ENCODE measurements at places on chromosomes 5 and 9.

GRCh38 chr5:78757269-78758053 lies 108.9 kb upstream of the LHFPL2 start:
- DNase-seq: no peak

GRCh38 chr5:88816195-88816594 lies 66.8 kb downstream of the MEF2C start:
- no peak for DNase-seq

- no peak for DNase-seq
Measured at GRCh38 chr5:179954434-179954833, 46.7 kb upstream of the TBC1D9B start.

DNA sequence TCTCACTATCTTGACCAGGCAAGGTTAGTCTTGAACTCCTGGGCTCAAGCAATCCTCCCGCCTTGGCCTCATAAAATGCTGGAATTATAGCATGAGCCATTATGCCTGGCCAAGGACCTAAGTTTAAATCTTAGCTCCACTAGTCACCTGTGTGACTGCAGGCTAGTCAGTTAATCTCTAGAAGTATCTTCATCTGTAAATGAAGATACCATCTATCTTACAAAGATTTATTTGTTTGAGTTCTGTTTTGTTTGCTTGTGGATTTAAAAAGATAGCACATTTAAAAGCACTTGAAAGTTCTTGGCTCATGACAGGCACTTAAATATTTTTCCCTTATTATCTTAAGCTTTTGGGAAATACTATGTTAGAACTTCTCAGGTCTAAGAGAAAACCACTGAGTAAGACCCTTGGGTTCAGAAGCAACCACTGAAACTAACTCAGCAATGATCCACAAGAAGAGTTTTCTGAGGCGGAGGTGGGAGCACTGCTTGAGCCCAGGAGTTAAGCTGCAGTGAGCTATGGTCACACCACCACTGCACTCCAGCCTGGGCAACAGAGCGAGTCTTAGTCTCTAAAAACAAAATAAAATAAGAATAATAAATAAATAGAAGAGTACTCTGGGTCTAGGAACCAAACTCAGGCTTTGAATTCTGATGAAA lies 19.1 kb downstream of the TMEM245 start:
- DNase-seq: no peak

GRCh38 chr5:68918306-68918705 lies 175.5 kb upstream of the SLC30A5 start:
- no peak for DNase-seq

DNA sequence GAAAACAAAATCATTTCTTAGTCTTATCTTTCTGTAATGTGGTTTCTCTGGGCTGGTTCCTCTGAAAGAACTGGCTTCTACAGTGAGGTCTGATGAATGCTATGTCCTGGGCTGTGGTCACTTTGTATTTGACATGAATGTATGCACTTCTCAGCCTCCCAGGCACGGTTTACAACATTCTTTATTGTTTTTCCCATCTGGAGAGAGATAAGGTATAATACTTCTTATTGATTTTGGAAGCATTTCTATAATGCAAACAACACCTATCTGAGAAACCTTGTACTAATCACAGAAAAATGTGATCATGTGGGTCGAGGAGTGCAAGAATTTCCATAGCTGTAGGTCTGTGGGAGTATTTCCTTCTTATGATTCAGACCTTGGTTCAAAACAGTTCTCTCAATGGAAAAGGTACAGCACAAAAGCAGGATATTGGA lies 46.9 kb downstream of the ACTBL2 start:
- DNase-seq: no peak

- peak; percentile 34 for DNase-seq
Measured at GRCh38 chr9:71975833-71976232, 64.4 kb downstream of the C9orf85 start.

- no peak for DNase-seq
Measured at GRCh38 chr9:72129271-72130156, 19.7 kb upstream of the GDA start.

GRCh38 chr5:180644129-180644824 lies 5.1 kb downstream of the FLT4 start:
- no peak for DNase-seq

DNA sequence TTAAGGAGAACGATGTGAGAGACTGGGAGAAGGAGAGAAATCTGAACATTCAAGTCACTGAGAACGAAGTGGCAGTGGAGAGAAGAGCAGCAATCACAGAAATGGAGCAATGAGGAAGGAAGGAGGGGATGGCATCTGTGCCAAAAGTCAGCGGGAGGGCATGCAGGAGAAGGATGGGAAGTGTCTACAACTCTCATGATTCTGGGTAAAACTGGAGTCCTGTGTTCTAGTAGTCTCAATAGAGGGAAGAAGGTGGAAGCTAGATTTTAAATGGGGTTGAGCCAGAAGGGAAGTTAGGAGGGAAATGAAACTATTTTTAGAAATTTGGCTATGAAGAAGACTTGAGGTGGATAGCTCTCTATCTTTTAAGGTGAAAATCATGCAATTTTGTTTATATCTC lies 39.1 kb upstream of the SPATA31C2 start:
- peak; percentile 45 for DNase-seq

DNA sequence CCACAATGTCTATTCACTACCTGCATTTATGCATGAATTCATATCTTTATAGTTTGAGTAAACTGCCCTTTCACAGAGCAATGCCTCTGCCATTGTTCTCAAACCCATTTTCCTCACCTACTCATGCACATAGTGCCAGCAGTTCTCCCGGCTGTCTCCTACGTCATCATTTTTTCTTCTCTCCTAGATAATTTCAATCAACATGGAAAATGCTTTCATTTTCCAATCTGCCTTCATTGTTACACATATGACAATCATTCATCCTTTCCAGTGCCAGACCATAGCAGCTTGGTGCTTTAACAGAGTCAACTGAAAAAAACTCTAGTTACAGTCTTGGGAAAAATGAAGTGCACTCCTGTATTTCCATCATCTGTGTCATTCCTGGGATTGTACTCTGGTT lies 514.8 kb upstream of the CTNND2 start:
- DNase-seq: no peak

DNA sequence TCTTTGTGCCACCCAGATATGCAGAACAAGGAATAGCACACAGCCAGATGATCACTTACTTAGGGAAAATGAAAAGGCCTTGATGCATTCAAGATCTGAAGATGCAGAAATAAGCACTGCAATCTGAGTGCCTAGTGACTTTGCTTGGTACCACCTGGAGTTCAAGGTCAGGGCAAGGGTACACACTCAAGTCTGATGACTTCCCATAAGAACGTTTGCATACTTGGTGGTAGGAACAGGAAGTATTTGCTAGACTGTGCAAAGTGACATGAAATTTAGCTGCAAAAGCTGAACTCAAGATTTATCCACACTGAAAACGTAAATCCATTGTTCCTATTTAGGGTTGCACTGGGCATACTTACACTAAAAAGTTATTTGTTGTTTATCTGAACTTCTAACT lies 177.1 kb downstream of the PIK3R1 start:
- DNase-seq: no peak

GRCh38 chr5:90654215-90654614 lies 95.6 kb downstream of the ADGRV1 start:
- no peak for DNase-seq

GRCh38 chr9:95452176-95452575 lies 64.6 kb downstream of the PTCH1 start:
- no peak for DNase-seq

GRCh38 chr5:173035904-173036707 lies 20.0 kb upstream of the CREBRF start:
- DNase-seq: no peak

GRCh38 chr9:98881836-98882568 lies 61.7 kb upstream of the COL15A1 start:
- no peak for DNase-seq

GRCh38 chr5:31251032-31251431 lies 57.5 kb downstream of the CDH6 start:
- no peak for DNase-seq

GRCh38 chr9:81716409-81716808 lies 27.1 kb upstream of the TLE1 start:
- DNase-seq: no peak

DNA sequence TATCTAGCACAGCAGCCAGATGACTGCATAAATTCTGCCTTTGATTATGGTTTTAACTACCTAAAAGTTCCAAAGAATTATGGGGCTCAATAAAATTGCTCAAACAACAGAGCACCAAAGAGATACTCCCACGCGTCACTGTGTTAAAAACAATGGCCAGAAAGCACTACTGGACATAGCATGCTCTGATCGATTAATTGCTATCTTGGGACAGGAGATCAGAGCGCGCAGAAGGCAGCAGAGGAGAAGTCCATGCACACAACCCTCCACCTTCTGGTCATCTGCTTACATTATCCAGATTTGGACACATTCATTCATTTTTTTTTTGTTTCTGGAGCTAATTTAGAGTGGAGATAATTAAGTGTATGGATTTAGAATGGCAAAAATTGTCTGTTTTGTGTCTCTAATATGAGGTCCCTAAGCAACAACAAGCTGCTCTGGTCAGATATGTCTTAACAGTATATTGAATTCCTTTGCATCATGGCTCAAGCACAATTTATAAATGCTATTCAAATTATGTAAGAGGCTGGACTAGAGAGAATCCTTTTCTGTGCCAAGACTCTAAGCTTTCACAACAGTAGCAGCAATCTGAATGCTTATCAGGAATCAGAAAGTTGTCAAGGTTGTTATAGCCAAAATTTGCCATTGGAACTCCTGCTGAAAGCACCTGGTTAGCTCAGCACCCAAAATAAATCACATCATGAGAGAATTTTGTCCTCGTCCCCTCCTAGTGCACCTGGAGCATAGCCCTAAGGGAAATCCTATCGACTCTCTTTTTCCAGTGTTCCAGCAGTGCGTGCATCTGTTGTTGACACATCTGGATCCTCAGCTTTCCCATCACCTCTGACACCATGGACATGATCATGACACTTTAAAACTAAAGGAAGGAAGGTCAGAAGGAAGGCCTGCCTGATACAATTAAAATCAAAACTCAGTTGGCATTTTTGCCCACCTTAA lies 98.6 kb upstream of the HMHB1 start:
- no peak for DNase-seq

- DNase-seq: no peak
Measured at GRCh38 chr9:27157097-27157496, 48.1 kb downstream of the TEK start.

GRCh38 chr5:41154491-41154890 lies 58.8 kb downstream of the C6 start:
- DNase-seq: no peak

- DNase-seq: no peak
Measured at GRCh38 chr9:18361646-18362045, 112.3 kb upstream of the ADAMTSL1 start.

- no peak for DNase-seq
Measured at GRCh38 chr5:96288845-96289185, 144.2 kb downstream of the PCSK1 start.

DNA sequence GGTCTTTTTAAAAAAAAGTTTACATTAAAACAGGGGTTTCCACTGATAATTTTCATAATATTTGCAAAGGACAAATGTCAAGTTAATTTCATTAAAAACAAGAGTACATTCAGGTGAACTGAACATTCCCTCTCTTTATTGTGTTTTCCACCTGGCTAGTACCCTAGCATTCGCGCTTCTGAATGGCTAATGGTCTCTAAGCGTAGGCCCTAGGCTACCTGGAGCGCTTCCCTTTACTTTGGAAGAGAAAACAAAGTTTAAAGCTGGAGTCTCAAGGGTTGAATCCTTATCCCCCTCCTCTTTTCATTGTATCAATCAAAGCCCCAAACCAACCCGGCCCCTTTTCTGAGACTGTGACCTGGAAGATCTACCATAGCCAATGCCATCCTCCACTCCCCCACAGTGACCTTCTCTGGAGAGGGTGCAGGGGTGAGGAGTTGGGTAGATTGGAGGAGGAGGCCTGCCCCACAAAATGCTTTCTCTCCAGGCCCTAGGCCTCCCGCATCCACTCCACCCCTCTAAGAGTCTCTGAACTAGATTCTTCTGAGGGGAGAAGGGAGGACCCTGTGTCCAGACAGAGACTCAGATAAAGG lies 73.3 kb upstream of the TBCA start:
- no peak for DNase-seq

DNA sequence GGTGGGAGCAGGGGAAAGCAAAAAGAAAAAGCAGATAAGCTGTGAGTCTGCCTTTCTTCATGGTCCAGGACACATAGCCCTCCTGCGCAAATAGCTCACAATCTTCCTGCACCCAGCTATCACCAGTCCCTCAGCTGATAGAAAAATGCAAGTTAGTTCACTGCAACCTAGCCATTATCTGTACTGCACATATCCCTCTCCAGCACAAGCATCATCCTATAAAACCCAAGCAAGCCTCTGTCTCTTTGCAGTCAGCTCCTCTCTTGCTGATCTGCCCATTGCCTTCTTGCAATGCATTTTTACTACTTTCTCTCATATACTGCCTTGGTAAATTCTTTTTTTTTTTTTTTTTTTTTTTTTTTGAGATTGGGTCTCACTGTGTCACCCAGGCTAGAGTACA lies 20.0 kb upstream of the MSANTD3 start:
- DNase-seq: no peak

DNA sequence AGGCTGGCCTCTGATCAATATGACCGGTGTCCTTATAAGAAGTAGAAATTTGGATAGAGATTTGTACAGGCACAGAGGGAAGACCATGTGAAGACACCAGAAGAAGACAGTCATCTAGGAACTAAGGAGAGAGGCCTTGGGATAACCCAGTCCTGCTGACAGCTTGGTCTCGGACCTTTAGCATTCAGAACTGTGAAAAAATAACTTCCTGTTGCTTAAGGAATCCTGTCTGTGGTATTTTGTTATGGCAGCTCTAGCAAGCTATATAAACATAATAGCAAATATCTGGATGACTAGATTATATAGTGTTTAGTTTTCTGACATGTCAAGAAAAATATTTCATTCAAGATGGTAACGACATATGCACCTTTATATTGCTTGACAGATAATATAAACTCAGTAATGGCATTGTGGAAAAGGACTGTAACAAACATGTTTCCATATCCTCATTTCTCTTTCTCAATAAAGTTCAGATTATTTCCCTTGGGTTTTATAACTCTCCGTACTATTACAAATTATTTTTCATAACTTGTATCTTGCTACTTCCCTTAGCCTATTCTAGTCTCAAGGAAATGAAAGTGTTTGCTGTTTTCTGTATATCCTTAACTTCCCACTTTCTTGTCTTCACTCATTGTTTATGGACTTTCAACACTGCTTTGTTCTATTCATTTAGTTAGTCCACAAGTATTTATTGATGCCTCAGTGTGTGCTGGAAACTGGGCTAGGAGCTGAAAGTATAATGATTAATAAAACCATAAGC lies 62.4 kb downstream of the KIAA1958 start:
- DNase-seq: no peak

DNA sequence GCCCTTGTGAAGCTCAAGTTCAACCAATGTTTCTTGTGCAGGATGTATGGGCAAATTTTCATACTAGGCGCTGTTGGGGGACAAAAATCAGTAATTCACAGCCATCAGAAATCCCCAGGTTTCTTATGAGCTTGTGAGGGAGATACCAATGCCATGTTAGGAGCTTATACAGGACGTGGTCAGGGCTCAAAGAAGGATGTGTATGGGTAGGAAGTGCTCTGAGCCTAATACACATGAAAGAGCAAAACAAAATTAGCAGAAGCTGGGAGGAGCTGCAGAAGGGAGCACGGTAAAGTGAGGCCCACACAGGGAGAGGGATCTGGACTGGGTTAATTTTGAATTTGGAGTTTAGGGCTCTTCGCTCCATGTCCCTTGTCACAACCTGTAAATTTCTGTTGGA lies 114.6 kb upstream of the MAP3K1 start:
- DNase-seq: no peak

- DNase-seq: no peak
Measured at GRCh38 chr5:107337281-107337680, 333.5 kb downstream of the EFNA5 start.

GRCh38 chr9:72213906-72214305 lies 64.7 kb downstream of the GDA start:
- no peak for DNase-seq
